ENCODE measurements at places on chromosomes 1 and 21. TPM values are rescaled to one million over a fixed set of nuclear protein-coding genes. Genes with fewer than 3 reads are reported as not detected.
A peak's percentile ranks its signal among the peaks of the same experiment; 100 is the strongest.

ASAP3 gene
- 38.8 TPM for total RNA-seq

DNA sequence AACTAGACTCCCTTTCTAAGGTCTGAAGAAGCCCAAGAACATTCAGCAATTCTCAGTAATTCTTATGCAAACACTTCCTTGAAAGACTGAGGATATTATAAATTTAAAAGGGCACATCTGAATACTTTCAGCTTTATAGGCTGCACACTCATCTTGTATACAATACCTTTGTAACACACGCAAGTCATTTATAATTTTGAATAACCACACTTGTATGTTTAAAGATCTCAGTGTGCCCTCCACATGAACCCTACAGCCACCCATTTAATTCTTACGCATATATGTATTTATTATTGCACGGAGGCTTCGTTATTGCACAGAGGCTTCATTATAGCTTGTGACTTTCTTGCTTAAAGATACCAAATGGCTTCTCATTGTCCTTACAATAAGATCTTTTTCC, 1.2 kb upstream of the KRTAP27-1 start:
- DNase-seq = no peak

DNA sequence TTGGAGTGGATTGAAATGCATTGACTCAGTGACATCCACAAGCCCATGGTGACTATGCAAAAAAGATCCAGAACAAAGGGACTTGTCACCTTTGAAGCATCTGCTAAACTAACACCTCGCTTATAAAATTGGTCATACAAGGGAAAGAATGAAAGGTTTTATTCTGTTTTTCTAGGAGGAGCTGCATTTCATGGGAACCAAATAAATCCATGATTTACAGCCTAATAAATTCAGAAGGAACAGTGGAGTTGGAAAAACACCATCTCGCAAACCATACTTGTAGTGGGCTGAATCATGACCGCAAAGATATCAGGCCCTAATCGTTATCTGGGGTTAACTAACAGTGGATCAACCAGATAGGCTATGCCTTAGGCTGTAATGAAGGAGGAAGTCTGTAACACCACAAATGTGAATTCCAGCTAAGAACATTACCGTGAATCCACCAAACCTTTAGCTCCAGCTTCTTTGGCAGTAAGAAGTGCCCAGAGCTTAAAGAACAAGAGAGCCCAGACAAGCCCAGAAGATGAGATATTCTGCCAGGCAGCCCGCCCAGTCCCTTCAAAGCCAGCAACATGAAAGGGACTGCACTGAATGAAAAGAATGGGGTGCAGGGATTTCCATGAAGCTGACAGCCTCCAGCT, 27.4 kb downstream of the RSPH1 start:
- no peak for DNase-seq

DNA sequence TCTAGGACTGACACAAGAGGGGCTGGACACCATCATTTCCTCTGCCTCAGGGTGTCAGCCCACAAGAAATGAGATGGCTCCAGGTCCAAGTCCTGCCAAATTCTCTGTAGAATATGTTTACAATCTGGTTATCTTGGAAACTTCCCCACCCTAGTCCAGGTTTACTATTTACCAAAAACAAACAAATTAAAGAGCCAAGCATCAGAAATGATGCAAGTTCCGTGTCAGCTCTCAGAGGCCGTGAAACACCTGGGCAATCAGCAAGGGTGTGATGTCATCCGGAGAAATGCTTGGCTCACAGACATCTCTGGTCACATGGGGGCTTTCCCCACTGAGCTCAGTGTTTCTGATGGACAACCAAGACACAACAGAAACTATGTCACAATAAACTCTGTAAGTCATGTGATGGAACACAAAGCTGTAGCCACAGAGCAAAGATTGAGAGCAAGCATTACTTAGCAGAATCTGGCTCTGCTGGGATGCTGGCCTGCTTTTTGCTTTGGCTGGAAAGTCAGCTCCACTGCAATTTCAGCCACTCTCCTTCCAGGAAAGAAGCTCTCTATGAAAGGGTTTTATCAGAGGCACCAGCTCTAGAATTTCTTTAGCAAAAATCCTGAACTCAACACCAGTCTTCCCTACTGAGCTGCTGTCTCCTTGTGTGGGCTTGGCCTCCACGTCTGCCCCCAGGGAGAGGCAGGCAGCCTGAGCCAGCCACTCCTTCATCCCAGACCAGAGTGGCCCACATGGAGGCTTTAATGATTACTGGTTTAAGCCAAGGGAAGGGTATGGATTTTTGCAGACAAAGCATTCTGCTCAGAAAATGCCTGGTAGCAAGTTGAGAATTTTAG, 55.9 kb downstream of the NENF start:
- DNase-seq = peak; percentile 62

- no peak for DNase-seq
Measured at GRCh38 chr1:87950369-87950768, 621.7 kb downstream of the LMO4 start.

- DNase-seq = no peak
Measured at GRCh38 chr1:8474369-8474768, 156.5 kb downstream of the SLC45A1 start.

DNA sequence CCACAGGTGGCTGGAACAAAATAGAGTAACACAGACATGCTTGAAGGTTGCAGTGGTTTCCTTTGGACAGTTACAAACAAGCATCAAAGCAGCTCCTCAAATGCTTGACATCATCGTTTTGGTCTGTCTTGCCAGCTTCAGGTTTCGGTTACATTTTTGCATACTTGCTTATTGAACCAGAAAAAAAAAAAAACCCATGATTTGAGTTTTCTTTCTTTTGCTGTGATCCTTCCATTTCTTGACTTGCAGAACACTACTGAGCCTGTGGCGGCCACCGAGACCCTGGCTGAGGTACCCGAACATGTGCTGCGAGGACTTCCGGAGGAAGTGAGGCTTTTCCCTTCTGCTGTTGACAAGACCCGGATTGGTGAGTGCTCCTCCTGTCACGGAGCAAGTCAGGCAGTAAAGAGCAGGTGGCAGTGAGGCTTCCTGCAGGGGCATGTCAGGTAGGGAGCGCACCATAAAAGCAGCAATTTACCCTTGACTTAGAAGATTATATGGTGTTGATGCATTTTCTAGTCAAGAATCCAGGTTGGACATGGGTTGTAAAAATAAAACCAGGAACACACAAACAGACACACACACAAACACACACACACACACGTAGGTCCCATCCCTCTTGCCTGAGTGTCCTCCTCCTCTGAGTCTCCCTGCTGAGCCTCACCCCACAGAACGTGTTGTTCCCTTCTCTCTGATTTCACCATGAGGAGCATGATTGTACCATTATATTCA, 30.9 kb downstream of the PRDM2 start:
- DNase-seq = peak; percentile 66

- no peak for DNase-seq
Measured at GRCh38 chr1:7043719-7044535, 258.7 kb downstream of the CAMTA1 start.

Data from mucosa of descending colon (tissue), 3 donors.